ENCODE measurements at places on chromosomes 6 and 20. TPM values are rescaled to one million over a fixed set of nuclear protein-coding genes. Genes with fewer than 3 reads are reported as not detected.
A peak's percentile ranks its signal among the peaks of the same experiment; 100 is the strongest.

- H3K36me3 ChIP-seq: peaks cover 5% of the 10 kb centered on the region
- H3K4me3 ChIP-seq: no peak overlapping the region
Measured at GRCh38 chr20:9389346-9389745, 125.0 kb upstream of the LAMP5 start.

DNA sequence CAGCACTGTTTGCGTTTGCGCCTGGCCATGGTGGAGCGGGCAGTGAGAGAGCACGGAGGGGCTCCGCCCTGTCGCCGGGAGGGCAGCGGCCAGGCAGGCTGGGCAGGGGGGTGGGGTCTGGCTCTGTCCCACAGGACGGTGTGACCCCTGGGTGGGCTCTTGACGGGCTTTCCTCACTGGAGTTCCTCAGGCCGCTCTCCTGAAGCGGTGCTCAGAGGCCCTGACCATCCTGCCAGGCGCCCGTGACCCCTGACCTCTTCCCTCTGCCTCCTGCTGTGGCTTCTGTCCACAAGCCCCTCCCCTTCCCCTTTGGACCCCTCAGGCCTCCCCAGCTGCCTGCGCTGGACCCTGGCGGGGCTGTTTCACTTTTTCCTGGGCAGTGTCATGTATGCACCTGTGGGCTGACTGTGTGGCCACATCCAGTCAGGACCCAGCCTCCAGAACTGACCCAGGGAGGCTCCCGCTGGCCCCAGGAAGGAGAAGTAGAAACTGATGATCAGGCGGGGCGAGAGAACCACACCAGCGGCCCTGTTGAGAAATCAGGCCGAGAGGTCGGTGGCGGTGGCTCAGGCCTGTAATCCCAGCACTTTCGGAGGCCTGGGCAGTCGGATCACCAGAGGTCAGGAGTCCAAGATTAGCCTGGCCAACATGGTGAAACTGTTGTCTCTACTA is 1.2 kb downstream of the OGFR start:
- H3K4me1 ChIP-seq: peaks cover 13% of the 10 kb centered on the region
- peaks cover 22% of the 10 kb centered on the region for H3K27me3 ChIP-seq
- DNase-seq: peak; percentile 84
- H3K4me3 ChIP-seq: peak overlapping the region; percentile 83
- no peak overlapping the region for H3K27ac ChIP-seq
- no peaks in the 10 kb centered on the region for H3K36me3 ChIP-seq

GRCh38 chr6:36777801-36778200 is 61.4 kb downstream of the CPNE5 start:
- peaks cover 21% of the 10 kb centered on the region for H3K27me3 ChIP-seq
- peak overlapping the region; percentile 11 for H3K4me3 ChIP-seq
- no peaks in the 10 kb centered on the region for H3K36me3 ChIP-seq
- peaks cover 21% of the 10 kb centered on the region for H3K4me1 ChIP-seq

DNA sequence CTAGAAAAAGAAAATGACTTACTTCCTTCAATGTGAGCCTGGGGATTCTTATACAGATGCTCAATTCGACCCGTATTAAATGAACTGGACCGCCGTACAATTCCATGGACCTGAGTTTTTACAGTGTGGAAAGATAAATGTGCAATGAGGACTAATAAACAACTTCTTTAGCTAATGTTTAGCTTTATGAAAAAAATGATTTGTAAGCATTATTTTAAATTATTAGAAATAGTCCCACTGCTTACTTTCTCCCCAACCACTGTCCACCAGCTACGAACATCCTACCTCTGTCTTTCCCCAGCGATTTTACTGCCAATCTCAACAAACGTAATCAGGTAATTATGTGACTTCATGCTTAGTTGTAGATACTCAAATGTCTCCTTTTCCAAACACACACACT is 128.0 kb downstream of the GMDS start:
- no peak overlapping the region for H3K27ac ChIP-seq
- H3K36me3 ChIP-seq: no peaks in the 10 kb centered on the region
- H3K27me3 ChIP-seq: no peaks in the 10 kb centered on the region

Gene ZKSCAN3
- total RNA-seq: 9.0 TPM

DNA sequence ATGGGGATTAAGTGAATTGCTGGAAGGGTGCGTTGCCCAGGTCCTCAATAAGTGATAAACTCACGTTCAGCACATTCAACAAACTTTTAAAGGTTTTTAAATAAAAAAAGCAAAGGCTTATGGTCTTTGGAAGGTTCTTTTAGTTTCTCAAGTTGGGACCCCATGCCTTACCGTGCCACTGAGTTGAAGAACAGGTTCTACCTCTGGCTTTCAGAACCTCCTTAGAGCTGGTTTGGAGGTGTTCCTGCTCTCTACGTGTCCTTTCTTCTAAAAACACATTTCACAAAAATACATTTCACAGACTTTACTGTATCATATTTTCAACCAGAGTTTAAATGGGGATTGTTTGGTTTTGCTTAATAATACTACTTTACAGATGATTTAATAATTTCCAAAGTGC is 29.0 kb downstream of the ARID1B start:
- no peak overlapping the region for H3K27ac ChIP-seq
- no peak for DNase-seq
- peaks cover 4% of the 10 kb centered on the region for H3K4me1 ChIP-seq
- no peak overlapping the region for H3K4me3 ChIP-seq

DNA sequence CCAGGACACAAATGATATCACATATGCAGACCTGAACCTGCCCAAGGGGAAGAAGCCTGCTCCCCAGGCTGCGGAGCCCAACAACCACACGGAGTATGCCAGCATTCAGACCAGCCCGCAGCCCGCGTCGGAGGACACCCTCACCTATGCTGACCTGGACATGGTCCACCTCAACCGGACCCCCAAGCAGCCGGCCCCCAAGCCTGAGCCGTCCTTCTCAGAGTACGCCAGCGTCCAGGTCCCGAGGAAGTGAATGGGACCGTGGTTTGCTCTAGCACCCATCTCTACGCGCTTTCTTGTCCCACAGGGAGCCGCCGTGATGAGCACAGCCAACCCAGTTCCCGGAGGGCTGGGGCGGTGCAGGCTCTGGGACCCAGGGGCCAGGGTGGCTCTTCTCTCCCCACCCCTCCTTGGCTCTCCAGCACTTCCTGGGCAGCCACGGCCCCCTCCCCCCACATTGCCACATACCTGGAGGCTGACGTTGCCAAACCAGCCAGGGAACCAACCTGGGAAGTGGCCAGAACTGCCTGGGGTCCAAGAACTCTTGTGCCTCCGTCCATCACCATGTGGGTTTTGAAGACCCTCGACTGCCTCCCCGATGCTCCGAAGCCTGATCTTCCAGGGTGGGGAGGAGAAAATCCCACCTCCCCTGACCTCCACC is 42.2 kb downstream of the SIRPA start:
- no peak overlapping the region for H3K4me3 ChIP-seq
- H3K4me1 ChIP-seq: no peaks in the 10 kb centered on the region
- no peaks in the 10 kb centered on the region for H3K36me3 ChIP-seq

GRCh38 chr6:53635322-53635721 is 30.2 kb downstream of the KLHL31 start:
- no peaks in the 10 kb centered on the region for H3K27me3 ChIP-seq
- no peak for DNase-seq
- no peak overlapping the region for H3K27ac ChIP-seq
- peaks cover 8% of the 10 kb centered on the region for H3K4me1 ChIP-seq

- no peaks in the 10 kb centered on the region for H3K4me1 ChIP-seq
- no peaks in the 10 kb centered on the region for H3K36me3 ChIP-seq
- no peak overlapping the region for H3K27ac ChIP-seq
- no peak for DNase-seq
- H3K27me3 ChIP-seq: no peaks in the 10 kb centered on the region
Measured at GRCh38 chr6:158825038-158825950, 6.1 kb upstream of the EZR start.

GRCh38 chr6:43838276-43839036 is 68.4 kb downstream of the VEGFA start:
- no peak overlapping the region for H3K27ac ChIP-seq
- DNase-seq: peak; percentile 69
- H3K4me3 ChIP-seq: no peak overlapping the region
- H3K4me1 ChIP-seq: peaks cover 47% of the 10 kb centered on the region
- H3K36me3 ChIP-seq: no peaks in the 10 kb centered on the region
- H3K27me3 ChIP-seq: no peaks in the 10 kb centered on the region

DNA sequence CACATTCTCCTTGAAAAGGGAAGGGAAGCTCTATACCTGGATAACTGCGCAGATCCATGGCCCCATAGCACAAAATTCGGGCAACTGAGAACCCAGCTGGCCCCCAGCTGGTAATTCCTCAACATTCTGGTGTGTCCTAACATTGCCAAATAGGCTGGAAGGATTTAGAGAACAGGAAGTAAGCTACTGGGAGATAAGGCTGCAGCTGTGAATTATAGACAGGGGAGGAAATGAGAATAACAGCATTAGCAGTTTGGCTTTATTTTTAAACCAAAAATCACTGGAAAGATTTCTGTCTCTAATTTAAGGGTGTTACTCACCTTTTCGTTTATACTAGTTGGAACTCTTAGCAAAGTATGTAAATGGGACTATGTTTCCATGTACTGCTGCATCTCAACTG is 97.2 kb downstream of the TULP4 start:
- H3K4me1 ChIP-seq: peaks cover 14% of the 10 kb centered on the region
- H3K4me3 ChIP-seq: no peak overlapping the region
- H3K36me3 ChIP-seq: no peaks in the 10 kb centered on the region
- DNase-seq: no peak
- H3K27me3 ChIP-seq: no peaks in the 10 kb centered on the region

Gene CHRNA4
- total RNA-seq: not detected

- DNase-seq: no peak
- H3K4me1 ChIP-seq: peaks cover 2% of the 10 kb centered on the region
Measured at GRCh38 chr6:14946753-14947152, 299.1 kb upstream of the JARID2 start.

Gene PDE10A
- total RNA-seq: 17.3 TPM

DNA sequence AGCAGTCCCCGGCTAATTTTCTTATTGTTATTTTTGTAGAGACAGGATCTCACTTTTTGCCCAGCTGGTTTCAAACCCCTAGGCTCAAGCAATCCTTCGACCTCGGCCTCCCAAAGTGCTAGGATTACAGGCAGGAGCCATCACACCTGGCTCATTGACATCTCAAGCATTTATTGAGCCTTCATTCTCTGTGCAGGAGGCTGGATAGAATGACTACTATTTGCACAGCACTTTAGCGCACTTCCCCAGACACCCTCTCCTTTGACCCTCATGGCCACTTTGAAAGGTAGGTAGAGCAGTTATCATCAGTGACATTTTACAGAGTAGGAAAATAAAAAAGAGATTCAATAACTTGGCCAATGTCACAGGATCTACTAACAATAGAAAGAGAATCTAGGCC is 124.0 kb upstream of the STXBP5 start:
- no peak overlapping the region for H3K4me3 ChIP-seq
- DNase-seq: no peak
- no peaks in the 10 kb centered on the region for H3K4me1 ChIP-seq
- no peaks in the 10 kb centered on the region for H3K27me3 ChIP-seq

DNA sequence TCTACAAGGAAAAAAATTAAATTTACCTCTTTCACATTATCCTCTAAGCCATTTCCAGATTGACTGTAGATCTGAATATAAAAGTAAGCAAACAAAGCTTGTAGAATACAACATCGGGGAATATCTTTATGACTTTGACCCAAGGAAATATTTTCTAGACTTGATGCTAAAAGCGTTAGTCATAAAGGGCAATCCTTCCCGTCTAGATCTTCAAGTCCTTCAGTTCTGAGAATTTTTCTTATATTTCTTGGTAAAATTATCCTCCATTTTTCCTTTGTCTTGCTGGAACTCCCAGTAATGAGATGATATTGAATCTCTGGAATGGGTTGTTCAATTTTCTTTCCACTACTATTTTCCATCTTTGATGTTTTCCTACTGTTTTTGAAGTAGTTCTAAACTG is 77.8 kb upstream of the ZNF184 start:
- DNase-seq: no peak
- H3K27me3 ChIP-seq: peaks cover 28% of the 10 kb centered on the region
- no peak overlapping the region for H3K4me3 ChIP-seq
- no peaks in the 10 kb centered on the region for H3K36me3 ChIP-seq
- no peak overlapping the region for H3K27ac ChIP-seq

- peaks cover 5% of the 10 kb centered on the region for H3K36me3 ChIP-seq
- H3K27ac ChIP-seq: no peak overlapping the region
- DNase-seq: no peak
- H3K4me1 ChIP-seq: no peaks in the 10 kb centered on the region
- H3K27me3 ChIP-seq: no peaks in the 10 kb centered on the region
Measured at GRCh38 chr6:35829306-35829705, 24.2 kb downstream of the LHFPL5 start.

DNA sequence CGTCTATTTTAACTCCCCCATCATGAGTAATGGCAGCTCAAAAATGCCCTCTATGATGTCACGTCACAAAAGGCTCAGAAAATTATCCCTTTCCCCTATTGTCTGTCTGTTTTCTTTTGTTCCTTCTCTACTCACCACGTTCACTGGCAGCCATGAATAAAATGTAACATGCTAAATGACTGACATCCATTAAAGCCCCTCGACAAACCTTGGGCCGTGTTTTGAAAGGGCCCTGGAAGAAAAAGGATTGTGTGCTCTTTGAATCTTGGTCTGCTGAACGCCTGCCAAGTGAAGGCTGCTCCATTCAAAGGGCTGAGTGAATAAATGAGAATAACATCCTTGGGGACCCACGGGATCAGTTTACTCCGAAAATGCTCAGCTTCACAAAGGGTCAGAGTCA is 118.7 kb downstream of the RPS12 start:
- H3K4me1 ChIP-seq: peaks cover 36% of the 10 kb centered on the region
- no peak overlapping the region for H3K4me3 ChIP-seq
- DNase-seq: peak; percentile 45
- peak overlapping the region; percentile 33 for H3K27ac ChIP-seq
- H3K27me3 ChIP-seq: no peaks in the 10 kb centered on the region
- no peaks in the 10 kb centered on the region for H3K36me3 ChIP-seq

DNA sequence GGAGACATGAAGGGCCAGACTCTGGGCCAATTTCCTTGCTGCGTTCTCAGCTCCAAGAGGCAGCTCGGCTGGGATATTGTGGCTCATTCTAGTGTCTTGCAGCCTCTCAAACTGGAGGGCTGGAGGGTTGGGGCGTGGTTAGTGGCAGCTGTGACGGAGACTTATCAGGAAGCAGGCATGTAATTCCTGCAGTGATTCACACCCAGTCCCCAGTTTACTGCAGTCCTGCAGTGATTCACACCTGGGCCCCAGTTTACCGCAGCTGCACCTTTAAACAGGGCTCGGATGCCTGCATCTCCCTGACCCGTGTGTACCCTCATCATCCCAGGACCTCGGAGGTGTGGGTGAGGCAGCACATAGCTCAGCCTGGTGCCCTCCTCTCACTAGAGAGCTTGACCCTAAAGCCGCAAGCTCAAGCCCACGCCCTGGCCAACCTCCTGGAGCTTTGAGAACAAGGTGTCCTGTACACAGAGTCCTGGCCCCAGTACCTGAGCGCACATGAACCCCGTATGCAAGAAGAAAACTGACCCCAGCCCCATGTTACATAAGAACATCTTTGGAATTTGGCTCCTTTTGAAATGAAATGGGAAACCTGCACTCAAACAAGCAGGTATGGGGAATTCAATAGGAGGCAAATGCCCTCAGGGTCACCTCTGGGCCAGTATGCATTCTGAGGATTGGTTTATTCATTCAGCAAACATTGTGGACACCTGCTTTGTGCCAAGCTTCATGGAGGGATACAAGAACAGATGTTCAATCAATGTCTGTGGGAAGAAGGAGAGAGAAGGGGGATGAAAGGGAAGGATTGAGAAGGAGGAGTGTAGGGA is 55.3 kb upstream of the FAM83D start:
- no peaks in the 10 kb centered on the region for H3K27me3 ChIP-seq
- H3K4me3 ChIP-seq: no peak overlapping the region
- no peaks in the 10 kb centered on the region for H3K4me1 ChIP-seq
- no peak for DNase-seq
- H3K27ac ChIP-seq: no peak overlapping the region
- H3K36me3 ChIP-seq: no peaks in the 10 kb centered on the region
